ENCODE measurements at places on chromosomes 13 and 19. TPM values are rescaled to one million over a fixed set of nuclear protein-coding genes. Genes with fewer than 3 reads are reported as not detected.

- DNase-seq = no peak
Observed at GRCh38 chr13:73876323-73876722, 257.9 kb downstream of the KLF12 start.

DNA sequence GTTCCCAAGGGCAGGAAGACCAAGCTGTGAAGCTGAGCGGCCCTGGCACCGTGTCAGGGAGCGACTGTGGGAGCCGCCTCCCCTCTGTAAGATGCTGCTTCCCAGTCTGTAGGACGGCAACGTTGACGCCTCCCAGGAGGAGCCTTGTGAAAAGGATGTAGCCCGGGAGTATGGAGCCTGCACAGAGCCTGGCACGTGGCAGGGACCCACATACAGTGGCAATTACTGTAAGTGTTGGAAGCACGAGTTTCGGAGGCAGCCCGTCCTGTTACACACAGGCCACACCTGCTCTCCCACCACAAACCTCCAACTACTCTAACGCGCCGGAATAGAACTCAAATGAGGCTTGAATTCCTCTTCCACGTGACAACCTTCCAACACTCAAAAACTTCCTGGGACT is 6.6 kb downstream of the RAB20 start:
- no peak for DNase-seq

- DNase-seq = no peak
Observed at GRCh38 chr19:38900202-38900629, 447 bp downstream of the NFKBIB start.

GRCh38 chr13:41145136-41145908 is 12.7 kb upstream of the KBTBD6 start:
- DNase-seq = no peak

Gene CD177
- 3.5 TPM for total RNA-seq

DNA sequence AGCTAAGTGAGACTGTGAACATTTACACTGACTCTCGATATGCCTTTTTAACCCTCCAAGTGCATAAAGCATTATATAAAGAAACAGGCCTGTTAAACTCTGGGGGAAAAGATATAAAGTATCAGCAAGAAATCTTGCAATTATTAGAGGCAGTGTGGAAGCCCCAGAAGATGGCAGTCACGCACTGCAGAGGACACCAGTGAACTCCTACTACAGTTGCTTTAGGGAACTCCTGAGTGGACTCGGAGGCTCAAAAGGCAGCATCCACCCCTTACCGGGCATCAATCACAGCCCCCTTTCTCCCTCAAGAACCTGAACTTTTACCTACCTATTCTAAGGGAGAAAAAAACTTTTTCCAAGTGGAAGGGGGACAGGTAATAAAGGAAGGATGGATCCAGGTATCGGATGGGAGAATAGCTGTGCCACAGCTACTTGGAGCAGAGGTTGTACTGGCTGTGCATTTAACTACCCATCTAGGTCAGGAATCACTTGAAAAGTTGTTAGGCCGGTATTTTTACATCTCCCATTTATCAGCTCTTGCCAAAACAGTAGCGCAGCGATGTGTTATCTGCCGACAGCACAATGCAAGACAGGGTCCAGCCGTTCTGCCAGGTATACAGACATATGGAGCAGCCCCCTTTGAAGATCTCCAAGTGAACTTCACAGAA is 80.1 kb downstream of the ZNF486 start:
- DNase-seq = no peak

DNA sequence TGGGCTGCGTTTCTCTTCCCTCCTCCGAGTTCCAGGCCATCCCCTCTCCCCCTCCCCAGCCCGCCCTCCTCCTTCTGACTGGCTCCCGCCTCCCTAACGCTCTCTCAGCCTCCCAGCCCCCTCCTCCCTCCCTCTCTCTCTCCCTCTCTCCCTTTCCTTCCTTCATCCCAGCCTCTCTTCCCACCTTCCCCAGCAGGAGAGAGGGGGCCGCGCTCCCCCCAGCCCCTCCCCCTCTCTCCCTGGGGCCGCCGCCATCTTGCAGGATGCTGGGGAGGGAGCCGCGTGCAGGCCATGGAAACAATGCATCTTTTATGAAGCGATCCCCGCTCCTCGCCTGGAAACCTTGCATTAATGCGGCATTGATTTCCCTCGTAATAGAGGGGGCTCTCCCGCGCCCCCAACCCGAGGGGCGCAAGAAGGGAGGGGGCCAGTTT is 42.6 kb upstream of the ADGRL1 start:
- DNase-seq = no peak

DNA sequence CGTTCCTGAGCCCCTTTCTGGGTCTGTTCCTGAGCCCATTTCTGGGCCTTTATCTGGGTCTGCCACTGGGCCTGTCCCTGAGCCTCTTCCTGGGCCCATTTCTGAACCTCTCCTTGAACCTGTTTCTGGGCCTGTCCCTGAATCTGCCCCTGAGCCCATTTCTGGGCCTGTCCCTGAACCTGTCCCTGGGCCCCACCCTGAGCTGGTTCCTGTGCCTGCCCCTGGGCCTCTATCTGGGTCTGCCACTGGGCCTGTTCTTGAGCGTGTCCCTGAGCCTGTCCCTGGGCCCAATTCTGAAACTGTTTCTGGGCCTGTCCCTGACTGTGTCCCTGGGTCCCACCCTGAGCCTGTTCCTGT is 40.4 kb upstream of the GRTP1 start:
- DNase-seq = no peak

- DNase-seq = peak; percentile 56
Observed at GRCh38 chr19:53553865-53554791, 16.2 kb downstream of the ZNF331 start.

Gene LHFPL6
- total RNA-seq = 115 TPM

GRCh38 chr13:28245465-28245864 is 107.1 kb downstream of the PAN3 start:
- DNase-seq = no peak

Gene FBXO27
- total RNA-seq = 1.5 TPM

Gene NKG7
- total RNA-seq = 0.54 TPM

GRCh38 chr13:99418843-99419140 is 82.5 kb upstream of the TM9SF2 start:
- no peak for DNase-seq

Gene C19orf67
- total RNA-seq = not detected

- DNase-seq = no peak
Observed at GRCh38 chr13:81377921-81378320, 1037.0 kb upstream of the SPRY2 start.

- no peak for DNase-seq
Observed at GRCh38 chr13:75610466-75610865, 25.7 kb upstream of the LMO7 start.

- DNase-seq = no peak
Observed at GRCh38 chr19:57719901-57720519, 7.4 kb downstream of the ZNF671 start.

Gene RASAL3
- 5.1 TPM for total RNA-seq

Gene CLDND2
- not detected for total RNA-seq

DNA sequence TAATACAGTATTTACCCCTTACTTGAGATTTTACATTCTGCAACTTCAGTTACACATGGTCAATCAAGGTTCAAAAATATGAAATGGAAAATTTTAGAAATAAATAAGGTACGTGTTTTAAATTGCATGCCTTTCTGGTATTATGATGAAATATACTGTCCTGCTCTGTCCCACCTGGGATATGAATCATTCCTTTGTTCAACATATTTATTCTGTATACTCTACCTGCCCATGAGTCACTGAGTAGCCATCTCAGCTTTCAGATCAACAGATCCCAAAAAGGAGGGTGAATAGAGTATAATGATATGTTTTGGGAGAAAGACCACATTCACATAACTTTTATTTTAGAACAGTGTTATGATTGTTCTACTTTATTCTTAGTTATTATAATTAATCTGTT is 37.8 kb downstream of the STOML3 start:
- no peak for DNase-seq

DNA sequence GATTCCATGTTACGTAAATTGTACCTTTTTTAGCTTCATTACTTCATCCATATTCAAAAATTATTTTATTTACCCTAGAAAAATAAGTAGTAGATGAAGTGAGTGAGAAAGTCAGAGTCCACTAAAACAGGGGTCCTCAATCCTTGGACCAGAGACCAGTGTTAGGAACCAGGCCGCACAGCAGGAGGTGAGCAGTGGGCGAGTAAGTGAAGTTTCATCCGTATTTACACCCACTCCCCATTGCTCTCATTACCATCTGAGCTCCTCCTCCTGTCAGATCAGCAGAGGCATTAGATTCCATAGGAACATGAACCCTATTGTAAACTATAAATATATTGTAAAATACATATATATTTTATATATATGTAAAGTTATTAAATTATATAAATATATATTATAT is 119.0 kb downstream of the PAN3 start:
- DNase-seq = no peak

DNA sequence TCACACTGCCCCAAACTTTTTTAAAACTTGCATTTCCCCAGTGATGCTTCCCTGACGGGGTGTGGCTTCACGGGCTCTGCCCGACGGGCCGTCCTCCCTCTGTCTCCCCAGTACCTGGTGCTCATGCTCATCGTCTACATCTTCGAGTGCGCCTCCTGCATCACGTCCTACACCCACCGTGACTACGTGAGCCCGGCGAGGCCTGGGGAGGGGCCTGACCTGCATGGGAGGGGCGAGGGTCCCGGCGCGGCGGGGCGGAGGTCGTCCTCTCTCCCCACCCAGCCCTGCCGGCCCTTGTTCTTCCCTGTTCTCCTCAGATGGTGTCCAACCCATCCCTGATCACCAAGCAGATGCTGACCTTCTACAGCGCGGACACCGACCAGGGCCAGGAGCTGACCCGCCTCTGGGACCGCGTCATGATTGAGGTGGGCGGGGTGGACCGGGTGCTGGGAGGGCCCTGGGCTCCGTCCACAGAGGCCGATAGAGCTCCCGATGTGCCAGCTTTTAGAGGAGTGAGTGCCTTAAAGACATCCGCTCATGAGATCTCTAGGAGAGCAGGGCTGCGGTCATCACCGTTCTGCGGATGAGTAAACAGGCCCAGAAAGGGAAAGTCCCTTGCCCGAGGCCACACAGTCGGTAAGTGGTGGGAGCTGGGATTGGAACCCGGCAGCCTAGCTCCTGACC is 6.9 kb downstream of the UPK1A start:
- no peak for DNase-seq

GRCh38 chr19:19179548-19180441 is 9.7 kb upstream of the MEF2B start:
- DNase-seq = no peak

DNA sequence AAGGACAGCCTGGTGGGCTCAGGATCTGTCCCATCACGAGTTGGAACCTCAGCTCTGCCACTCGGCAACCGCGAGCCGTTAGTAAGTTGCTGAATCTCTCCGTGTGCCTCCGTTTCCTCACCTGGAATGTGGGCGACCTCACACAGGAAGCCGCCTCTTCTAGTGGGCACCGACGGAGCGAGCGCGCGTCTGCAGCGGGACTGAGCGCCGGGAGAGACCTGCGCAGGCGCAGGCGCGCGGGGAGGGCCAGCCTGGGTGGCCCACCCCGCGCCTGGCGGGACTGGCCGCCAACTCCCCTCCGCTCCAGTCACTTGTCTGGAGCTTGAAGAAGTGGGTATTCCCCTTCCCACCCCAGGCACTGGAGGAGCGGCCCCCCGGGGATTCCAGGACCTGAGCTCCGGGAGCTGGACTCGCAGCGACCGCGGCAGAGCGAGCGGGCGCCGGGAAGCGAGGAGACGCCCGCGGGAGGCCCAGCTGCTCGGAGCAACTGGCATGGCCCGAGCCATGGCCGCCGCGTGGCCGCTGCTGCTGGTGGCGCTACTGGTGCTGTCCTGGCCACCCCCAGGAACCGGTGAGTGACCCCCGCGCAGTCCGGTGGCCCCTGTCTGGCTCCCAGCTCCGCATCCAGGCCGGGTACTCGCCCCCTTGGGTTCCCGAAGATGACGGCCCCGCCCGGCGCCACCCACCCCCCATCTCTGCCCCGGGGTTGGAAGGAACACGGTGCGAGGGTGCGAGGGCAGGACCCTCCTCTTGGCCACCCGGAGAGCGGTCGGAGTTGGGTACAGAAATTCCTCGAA is at the start of gene PVR:
TSS of gene PVR (plus strand) at position 306 of the 797 bp plus-strand sequence. CDS start at position 493, 187 bp downstream.
- DNase-seq = peak; percentile 26

GRCh38 chr13:114131583-114132418 is 622 bp downstream of the RASA3 start:
- DNase-seq = no peak

DNA sequence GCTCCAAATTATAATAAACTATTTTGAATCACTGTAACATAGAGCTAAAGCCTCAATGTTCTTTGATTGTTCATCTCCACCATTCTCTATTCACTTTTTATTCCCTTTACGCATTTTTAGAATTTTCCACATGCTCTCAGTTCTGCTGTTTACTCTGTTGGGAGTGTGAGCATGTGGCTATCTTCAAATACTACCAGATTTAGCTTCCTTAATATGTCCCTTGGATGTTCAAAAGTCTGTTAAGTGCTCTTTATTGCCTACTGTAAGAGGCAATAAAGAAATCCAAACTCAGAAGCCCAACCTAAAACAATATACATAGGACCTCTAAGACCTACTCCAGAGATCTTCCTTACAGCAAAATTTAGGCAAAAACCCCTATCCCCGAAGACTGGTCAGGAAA is 34.5 kb downstream of the MTMR6 start:
- no peak for DNase-seq

Gene FAM216B
- not detected for total RNA-seq

Gene TNFSF9
- total RNA-seq = 0.27 TPM

Gene ZNF415
- total RNA-seq = 2.3 TPM

DNA sequence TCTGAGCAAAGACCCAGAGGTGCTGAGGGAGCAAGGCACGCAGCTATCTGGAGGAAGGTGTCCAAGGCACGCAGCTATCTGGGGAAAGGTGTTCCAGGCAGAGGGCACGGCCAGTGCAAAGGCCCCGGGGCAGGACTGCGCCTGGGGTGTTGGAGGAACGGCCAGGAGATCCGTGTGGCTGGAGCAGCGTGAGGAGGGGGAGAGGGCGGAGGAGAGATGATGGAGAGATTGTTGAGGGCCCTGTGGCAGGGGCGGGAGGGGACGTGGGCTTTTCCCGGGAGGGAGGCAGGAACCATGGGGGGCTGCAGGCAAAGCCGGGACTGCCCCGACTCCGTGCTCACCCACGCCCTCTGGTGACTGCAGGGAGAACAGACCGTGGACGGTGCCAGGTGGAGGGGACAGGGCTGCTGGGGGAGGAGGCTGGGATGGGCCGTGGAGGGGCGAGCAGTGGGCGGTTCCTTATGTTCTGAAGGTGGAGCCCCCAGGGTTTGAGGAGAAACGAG is 13.3 kb upstream of the MISP start:
- no peak for DNase-seq
